ENCODE measurements at places on chromosomes 1 and 21. TPM values are rescaled to one million over a fixed set of nuclear protein-coding genes. Genes with fewer than 3 reads are reported as not detected.

GRCh38 chr1:68174738-68175113, 57.6 kb downstream of the WLS start:
- H3K36me3 ChIP-seq, result no peaks in the 10 kb centered on the region
- H3K4me3 ChIP-seq, result no peak overlapping the region
- peaks cover 10% of the 10 kb centered on the region for H3K4me1 ChIP-seq
- no peak overlapping the region for H3K27ac ChIP-seq
- no peaks in the 10 kb centered on the region for H3K27me3 ChIP-seq

- no peaks in the 10 kb centered on the region for H3K27me3 ChIP-seq
- H3K4me3 ChIP-seq, result no peak overlapping the region
- no peak for DNase-seq
- no peaks in the 10 kb centered on the region for H3K4me1 ChIP-seq
Observed at GRCh38 chr1:87647430-87648177, 318.9 kb downstream of the LMO4 start.

DNA sequence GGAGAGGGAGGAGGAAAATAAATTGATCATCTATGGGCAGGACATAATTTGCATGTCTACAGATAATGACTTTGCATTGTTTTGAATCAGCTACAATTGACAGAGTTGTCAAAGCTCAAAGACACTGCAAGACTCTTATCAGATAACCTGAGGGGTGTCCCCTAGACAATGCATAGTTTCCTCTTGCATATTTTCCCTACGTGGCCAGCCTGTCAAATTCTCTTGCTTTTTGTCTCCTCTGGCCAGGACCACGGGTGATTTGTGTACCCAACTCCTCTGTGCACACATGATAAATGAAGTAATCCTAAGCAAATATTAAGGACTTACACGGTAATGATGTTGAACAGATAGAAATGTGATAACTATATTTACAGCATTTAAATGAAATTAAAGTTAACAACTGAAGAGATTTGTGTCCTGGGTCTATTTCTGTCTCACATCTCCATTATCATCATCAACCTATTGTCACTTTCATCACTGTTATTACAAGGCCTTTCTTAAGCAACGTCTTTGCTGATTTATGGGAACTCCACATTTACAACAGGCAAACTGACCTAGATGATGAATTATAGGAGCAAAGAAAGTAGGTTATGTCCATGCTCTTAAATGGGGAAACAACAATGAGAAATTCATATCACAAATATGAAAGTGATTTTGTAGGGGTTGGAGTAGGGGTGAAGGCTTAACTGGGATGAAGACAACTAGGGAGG, 18.8 kb downstream of the BATF3 start:
- no peaks in the 10 kb centered on the region for H3K27me3 ChIP-seq
- no peak for DNase-seq
- H3K4me1 ChIP-seq, result peaks cover 9% of the 10 kb centered on the region
- no peak overlapping the region for H3K27ac ChIP-seq

VCAM1 gene
- 4.3 TPM for total RNA-seq

GRCh38 chr1:181483285-181484195, at the start of gene CACNA1E:
Gene CACNA1E (plus strand): TSS chr1:181483517. CDS start chr1:181483745, 228 bp downstream.
- DNase-seq, result no peak
- no peaks in the 10 kb centered on the region for H3K27me3 ChIP-seq
- no peaks in the 10 kb centered on the region for H3K36me3 ChIP-seq
- H3K4me3 ChIP-seq, result peak within 1 kb of the TSS; percentile 38

BNIPL gene
- total RNA-seq, result 213 TPM

GRCh38 chr1:31183927-31184554, 55.6 kb downstream of the NKAIN1 start:
- H3K27me3 ChIP-seq, result peaks cover 8% of the 10 kb centered on the region
- peaks cover 15% of the 10 kb centered on the region for H3K4me1 ChIP-seq
- H3K27ac ChIP-seq, result no peak overlapping the region
- no peak overlapping the region for H3K4me3 ChIP-seq

DNA sequence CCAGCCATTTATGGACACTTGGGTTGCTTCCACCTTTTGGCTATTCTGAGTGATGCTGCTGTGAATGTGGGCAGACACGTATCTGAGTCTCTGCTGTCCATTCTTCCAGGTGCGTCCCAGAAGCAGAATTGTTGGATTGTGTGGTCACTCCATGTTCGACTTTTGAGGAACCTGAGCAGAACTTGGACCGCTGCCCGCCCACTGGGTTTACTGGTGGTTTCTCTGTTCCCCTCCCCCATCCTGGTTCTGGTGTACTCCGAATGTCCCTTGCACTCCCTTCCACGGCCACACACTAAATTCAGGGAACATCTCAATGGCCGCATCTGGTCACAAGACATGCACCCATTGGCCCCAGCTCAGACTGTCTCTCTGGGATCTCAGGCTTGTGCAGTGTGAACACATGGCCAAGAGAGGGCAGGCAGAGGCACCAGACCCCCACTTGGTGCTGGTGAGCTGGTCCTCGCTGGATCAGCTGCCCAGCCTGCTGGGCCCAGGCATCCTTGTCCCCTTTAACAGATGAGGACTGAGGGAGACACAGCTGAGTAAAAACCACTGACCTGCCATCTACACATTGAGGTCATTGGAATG, 565.1 kb downstream of the NPHP4 start:
- DNase-seq, result no peak
- H3K4me1 ChIP-seq, result no peaks in the 10 kb centered on the region
- H3K27ac ChIP-seq, result no peak overlapping the region

DNA sequence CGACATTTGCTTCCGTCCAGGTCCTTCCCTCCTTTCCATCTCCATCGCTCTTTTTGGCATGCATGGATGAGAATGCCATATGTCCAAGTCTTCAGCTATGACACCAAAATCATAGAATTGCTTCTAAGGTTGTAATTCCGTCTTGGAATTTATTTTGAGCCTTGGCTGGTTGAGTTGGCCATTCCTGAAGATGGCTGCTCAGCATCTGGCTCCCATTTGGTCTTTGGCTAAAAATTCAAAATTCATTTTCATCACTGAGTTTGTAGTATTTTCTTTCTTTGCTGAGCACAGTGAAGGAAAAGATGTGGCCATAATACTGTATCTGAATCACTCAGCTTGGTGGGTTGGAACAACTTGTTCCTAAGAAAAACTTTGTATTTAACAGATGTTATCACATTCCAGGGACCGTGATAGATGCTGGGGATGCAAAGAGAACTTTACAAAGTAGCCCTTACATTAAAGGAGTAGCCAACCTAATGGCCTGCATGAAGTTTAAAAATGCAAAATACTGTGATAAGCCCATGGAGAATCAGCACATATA, 15.6 kb downstream of the JUN start:
- H3K36me3 ChIP-seq, result no peaks in the 10 kb centered on the region
- H3K27ac ChIP-seq, result no peak overlapping the region
- H3K27me3 ChIP-seq, result no peaks in the 10 kb centered on the region
- no peak overlapping the region for H3K4me3 ChIP-seq

SPATA1 gene
- 19.9 TPM for total RNA-seq

METTL13 gene
- 13.9 TPM for total RNA-seq

- peaks cover 6% of the 10 kb centered on the region for H3K36me3 ChIP-seq
- H3K27me3 ChIP-seq, result no peaks in the 10 kb centered on the region
- no peak overlapping the region for H3K4me3 ChIP-seq
- no peak overlapping the region for H3K27ac ChIP-seq
Observed at GRCh38 chr1:6295910-6296309, 35.0 kb upstream of the GPR153 start.

GRCh38 chr1:93977598-93977945, 68.3 kb upstream of the GCLM start:
- no peaks in the 10 kb centered on the region for H3K36me3 ChIP-seq
- no peak overlapping the region for H3K27ac ChIP-seq
- H3K4me3 ChIP-seq, result no peak overlapping the region
- DNase-seq, result no peak

IGSF9 gene
- 2.3 TPM for total RNA-seq

- H3K4me3 ChIP-seq, result no peak overlapping the region
- peaks cover 90% of the 10 kb centered on the region for H3K36me3 ChIP-seq
- DNase-seq, result no peak
- H3K27me3 ChIP-seq, result no peaks in the 10 kb centered on the region
- no peaks in the 10 kb centered on the region for H3K4me1 ChIP-seq
- no peak overlapping the region for H3K27ac ChIP-seq
Observed at GRCh38 chr1:208040821-208041297, 129.9 kb upstream of the CD34 start.

GRCh38 chr1:229645324-229645993, 19.4 kb downstream of the URB2 start:
- H3K27ac ChIP-seq, result no peak overlapping the region
- no peaks in the 10 kb centered on the region for H3K27me3 ChIP-seq
- no peaks in the 10 kb centered on the region for H3K4me1 ChIP-seq
- peaks cover 2% of the 10 kb centered on the region for H3K36me3 ChIP-seq
- H3K4me3 ChIP-seq, result no peak overlapping the region

DNA sequence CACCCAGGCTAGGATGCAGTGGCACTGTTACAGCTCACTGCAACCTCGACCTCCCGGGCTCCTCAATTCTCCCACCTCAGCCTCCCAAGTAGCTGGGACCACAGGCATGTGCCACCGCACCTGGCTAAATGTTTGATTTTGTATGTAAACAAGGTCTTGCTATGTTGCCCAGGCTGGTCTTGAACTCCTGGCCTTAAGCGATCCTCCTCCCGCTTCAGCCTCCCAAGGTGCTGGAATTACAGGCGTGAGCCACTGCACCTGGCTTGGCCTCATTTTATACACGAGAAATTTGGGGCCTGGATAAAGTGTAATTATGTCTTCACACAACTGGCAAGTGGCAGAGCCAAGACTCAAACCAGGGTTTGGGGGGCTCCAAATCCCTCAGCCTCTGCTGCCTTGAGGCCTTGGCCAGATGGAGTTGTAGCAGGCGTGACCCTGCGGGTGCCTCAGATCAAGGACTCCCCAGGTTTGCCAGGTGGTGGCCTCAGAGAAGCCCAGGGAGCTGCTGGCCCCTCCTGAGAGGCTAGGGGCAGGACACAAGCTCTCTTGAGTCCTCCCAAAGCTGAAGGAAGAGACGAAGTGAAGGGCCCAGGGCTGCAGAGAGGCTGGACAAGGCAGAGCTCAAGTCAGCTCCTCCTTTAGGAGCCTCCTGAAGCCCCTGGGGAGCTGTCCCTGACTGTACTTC, 61.7 kb downstream of the MDM4 start:
- no peak overlapping the region for H3K4me3 ChIP-seq
- H3K4me1 ChIP-seq, result peaks cover 5% of the 10 kb centered on the region
- DNase-seq, result no peak
- H3K27ac ChIP-seq, result no peak overlapping the region

DNA sequence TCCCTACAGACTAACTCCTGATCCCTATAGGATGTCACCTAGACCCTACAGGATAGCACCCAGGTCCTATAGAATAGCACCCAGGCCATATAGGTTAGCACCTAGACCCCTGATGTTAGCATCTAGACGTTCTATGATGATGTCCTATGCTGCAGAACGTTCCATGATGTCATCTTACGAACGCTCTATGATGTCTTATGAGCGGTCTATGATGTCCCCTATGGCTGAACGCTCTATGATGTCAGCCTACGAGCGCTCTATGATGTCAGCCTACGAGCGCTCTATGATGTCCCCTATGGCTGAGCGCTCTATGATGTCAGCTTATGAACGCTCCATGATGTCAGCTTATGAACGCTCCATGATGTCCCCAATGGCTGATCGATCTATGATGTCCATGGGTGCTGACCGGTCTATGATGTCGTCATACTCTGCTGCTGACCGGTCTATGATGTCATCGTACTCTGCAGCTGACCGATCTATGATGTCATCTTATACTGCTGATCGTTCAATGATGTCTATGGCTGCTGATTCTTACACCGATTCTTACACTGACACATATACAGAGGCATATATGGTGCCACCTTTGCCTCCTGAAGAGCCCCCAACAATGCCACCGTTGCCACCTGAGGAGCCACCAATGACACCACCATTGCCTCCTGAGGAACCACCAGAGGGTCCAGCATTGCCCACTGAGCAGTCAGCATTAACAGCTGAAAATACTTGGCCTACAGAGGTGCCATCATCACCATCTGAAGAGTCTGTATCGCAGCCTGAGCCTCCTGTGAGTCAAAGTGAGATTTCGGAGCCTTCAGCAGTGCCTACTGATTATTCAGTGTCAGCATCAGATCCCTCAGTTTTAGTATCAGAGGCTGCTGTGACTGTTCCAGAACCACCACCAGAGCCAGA, 9.5 kb downstream of the SON start:
- DNase-seq, result no peak
- H3K4me1 ChIP-seq, result peaks cover 10% of the 10 kb centered on the region
- peaks cover 73% of the 10 kb centered on the region for H3K36me3 ChIP-seq
- H3K27ac ChIP-seq, result no peak overlapping the region

DNA sequence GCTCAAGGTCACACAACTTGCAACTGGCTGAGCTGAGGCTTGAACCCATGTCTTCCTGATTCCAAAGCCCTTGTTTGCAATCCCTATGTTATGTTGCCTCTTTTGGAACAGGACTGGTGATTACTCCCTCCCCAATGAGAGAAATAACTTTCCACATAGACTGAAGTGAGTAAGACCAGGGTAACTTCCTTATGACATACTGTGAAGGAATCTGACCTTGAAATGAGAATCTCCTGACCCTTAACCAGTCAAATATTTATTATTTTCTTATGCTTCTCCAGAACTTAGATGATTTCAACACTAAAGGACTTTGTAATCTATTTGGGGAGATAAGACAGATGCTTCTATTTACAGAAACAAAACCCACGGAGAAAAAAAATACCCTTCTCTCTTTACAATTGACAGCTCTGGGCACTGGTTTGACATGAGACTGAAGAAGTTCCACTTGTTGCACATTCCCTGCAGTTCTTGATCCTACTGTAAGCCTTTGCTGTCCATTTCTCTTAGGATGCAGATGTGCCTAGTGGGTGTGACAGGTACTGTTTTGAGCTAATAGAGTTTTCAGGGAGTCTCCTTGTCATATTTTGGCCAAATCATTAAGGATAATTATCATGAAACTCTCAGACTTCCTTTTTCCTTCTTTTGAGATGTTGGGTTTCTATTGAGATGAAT, 3.9 kb upstream of the RPTN start:
- H3K36me3 ChIP-seq, result no peaks in the 10 kb centered on the region
- H3K27me3 ChIP-seq, result no peaks in the 10 kb centered on the region
- H3K4me3 ChIP-seq, result no peak overlapping the region
- H3K27ac ChIP-seq, result no peak overlapping the region
- no peak for DNase-seq

LMOD1 gene
- 18.8 TPM for total RNA-seq

- H3K27me3 ChIP-seq, result no peaks in the 10 kb centered on the region
- DNase-seq, result peak; percentile 94
- peak within 1 kb of the TSS; percentile 93 for H3K27ac ChIP-seq
- H3K36me3 ChIP-seq, result no peaks in the 10 kb centered on the region
- H3K4me3 ChIP-seq, result peak within 1 kb of the TSS; percentile 50
- H3K4me1 ChIP-seq, result peaks cover 36% of the 10 kb centered on the region
Observed at GRCh38 chr1:202807926-202808757, at the start of gene KDM5B. Gene KDM5B (minus strand): TSS chr1:202808421. CDS start chr1:202808305, 116 bp downstream.

HRNR gene
- total RNA-seq, result not detected

GRCh38 chr21:21712748-21713520, 714.7 kb downstream of the NCAM2 start:
- H3K4me3 ChIP-seq, result no peak overlapping the region
- H3K27me3 ChIP-seq, result no peaks in the 10 kb centered on the region
- no peak overlapping the region for H3K27ac ChIP-seq
- H3K36me3 ChIP-seq, result no peaks in the 10 kb centered on the region
- DNase-seq, result no peak
- H3K4me1 ChIP-seq, result no peaks in the 10 kb centered on the region

DNA sequence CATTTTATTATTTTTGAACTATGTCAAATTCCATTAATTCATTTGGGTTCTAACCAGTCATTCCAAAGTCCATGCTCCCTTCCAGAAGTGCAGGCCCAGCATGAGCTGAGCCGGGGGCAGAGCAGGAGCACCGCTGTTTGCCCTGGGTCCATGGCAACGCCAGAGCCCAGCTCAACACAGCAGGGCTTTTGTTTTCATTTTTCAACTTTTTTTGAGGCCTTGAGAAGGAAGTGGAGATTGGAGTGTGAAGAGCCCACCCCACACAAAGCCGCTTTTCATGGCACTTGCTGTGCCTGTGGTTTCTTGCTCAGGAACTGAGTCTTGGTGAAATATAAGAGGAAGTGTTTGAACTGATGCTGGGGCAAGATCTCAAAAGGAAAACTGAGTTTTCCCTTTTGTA, 13.2 kb upstream of the PRMT2 start:
- no peak overlapping the region for H3K4me3 ChIP-seq
- peak overlapping the region; percentile 53 for H3K27ac ChIP-seq
